ENCODE measurements at places on chromosomes 4 and X. TPM values are rescaled to one million over a fixed set of nuclear protein-coding genes. Genes with fewer than 3 reads are reported as not detected.

RNF113A gene
- total RNA-seq, result 13.3 TPM

CT45A3 gene
- total RNA-seq, result not detected

CXorf51A gene
- total RNA-seq, result not detected

TCEAL6 gene
- total RNA-seq, result not detected

GPC4 gene
- 70.3 TPM for total RNA-seq

CTSO gene
- 40.3 TPM for total RNA-seq

FOXR2 gene
- not detected for total RNA-seq

CT45A10 gene
- not detected for total RNA-seq

CXCL10 gene
- 1.4 TPM for total RNA-seq

TEX13C gene
- total RNA-seq, result not detected

DCHS2 gene
- total RNA-seq, result 0.47 TPM

MCF2 gene
- total RNA-seq, result 0.85 TPM

NPNT gene
- total RNA-seq, result 78.3 TPM

DNA sequence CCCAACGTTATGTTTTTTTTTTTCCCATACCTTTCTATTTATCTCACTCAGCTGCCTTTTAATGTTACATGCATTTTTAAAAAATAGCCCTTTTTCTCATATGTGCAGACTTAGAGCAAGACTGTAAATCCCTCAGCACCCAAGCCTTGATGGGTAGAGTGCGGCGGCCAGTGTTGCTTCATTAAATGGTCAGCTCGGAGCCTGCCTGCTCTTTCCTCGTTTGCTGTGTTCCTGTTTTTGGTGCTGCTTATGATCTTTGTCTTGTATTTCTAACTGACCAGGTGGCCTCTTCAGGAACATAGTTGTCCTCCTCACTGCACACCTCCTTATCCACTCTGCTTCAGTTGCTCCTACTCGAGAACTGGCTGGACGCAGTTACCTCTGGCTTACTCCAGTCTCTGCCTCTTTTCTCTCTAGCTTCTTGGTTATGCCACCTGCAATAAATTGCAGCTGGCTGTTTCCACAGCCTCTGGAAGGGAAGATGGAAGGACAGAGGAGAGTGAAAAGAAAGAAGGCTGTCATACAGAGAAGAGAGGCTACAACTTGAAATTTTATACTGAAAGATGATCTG lies 10.7 kb downstream of the RBPJ start:
- peaks cover 2% of the 10 kb centered on the region for H3K4me1 ChIP-seq
- no peaks in the 10 kb centered on the region for H3K27me3 ChIP-seq
- no peaks in the 10 kb centered on the region for H3K36me3 ChIP-seq

- no peak for DNase-seq
- no peak overlapping the region for H3K27ac ChIP-seq
Observed at GRCh38 chr4:2963966-2964471, 648 bp downstream of the GRK4 start.

GRCh38 chr4:3483471-3483921 lies 20.4 kb downstream of the DOK7 start:
- H3K27me3 ChIP-seq, result no peaks in the 10 kb centered on the region
- no peaks in the 10 kb centered on the region for H3K4me1 ChIP-seq
- DNase-seq, result no peak

- peaks cover 7% of the 10 kb centered on the region for H3K27me3 ChIP-seq
- no peaks in the 10 kb centered on the region for H3K4me1 ChIP-seq
- no peak overlapping the region for H3K4me3 ChIP-seq
- no peak overlapping the region for H3K27ac ChIP-seq
- H3K36me3 ChIP-seq, result no peaks in the 10 kb centered on the region
Observed at GRCh38 chrX:13955095-13955647, 74.5 kb downstream of the GEMIN8 start.

GRCh38 chr4:98482847-98483806 lies 175.3 kb downstream of the TSPAN5 start:
- H3K36me3 ChIP-seq, result no peaks in the 10 kb centered on the region
- no peak overlapping the region for H3K4me3 ChIP-seq
- H3K4me1 ChIP-seq, result no peaks in the 10 kb centered on the region
- H3K27ac ChIP-seq, result no peak overlapping the region
- no peak for DNase-seq

DNA sequence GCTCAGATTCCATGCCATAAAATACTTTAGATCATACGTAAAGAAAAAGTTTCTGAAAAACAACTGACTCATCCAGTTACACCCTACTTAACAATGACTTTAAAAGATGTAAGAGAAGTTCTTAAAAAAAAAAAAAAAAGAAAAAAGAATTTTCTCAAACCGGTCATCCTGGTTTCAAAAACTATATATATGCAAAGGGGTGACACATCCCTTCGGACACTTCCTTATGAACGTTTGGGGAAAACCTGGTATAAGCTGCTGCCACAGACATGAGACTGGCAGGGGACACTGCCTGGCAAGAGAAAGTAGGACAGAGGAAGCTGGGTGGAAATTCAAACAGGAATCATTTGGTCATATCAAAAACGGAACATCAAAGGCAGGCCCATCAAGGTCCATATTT lies 81.2 kb upstream of the PRSS48 start:
- DNase-seq, result no peak
- H3K27me3 ChIP-seq, result no peaks in the 10 kb centered on the region
- H3K27ac ChIP-seq, result no peak overlapping the region
- H3K36me3 ChIP-seq, result no peaks in the 10 kb centered on the region
- no peak overlapping the region for H3K4me3 ChIP-seq

DNA sequence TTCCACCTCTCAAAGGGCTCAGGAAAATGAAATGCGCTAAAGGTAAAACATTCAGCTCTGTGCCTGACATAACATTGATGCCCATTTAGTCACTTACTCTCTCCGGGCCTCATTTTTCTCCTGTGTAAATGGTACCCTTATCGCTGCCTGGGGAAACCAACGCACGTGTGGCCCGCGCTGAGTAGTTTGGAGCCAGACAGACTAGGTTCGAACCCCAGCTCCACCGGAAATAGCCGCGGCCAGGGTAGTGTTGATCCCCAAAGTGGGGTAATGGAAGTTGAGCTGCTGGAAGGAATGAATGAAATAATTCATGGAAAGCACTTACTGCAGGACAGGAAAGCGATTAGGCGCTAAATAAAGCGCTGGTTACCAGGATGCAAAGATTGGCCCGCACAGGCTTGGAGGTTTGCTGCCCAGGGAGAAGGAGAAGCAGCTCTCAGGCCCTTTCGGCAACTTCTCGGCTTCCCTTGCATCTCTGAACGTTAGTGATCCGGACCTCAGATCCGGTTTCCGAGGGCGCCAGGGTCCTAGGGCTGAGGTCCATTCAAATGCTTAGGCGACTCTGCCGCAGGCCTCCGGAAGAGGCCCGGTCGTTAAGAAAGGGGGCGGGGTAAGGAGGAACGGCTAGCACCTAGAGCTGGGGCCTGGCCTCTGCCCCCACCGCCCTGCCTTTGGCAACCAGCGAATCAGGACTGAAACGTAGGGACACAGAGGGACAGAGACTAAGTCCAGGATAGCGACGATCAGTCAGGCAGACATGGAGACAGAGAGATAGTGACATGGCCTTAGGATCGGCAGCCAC lies 13.3 kb downstream of the NKX3-2 start:
- H3K4me3 ChIP-seq, result no peak overlapping the region
- peaks cover 6% of the 10 kb centered on the region for H3K4me1 ChIP-seq
- H3K27ac ChIP-seq, result no peak overlapping the region
- H3K27me3 ChIP-seq, result peaks cover 91% of the 10 kb centered on the region
- no peaks in the 10 kb centered on the region for H3K36me3 ChIP-seq

DNA sequence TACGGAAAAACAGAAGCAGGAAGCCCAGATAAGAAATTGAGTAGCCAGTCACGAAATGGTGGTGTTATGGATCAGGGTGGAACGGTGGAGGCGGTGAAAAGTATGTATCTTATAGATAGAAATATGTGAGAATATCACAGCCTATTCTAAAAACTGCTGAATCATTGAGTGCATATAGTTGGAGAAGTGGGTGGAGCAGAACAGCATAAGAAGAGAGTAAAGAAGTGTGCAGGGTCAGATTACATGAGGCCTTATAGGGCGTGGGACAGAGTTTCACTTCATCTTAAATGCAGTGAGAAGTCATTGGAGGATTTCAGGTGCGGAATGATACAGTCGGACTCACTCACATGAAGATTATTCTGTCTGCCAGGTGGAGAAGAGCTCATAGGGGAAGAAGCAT lies 293.1 kb downstream of the TRIML1 start:
- H3K27me3 ChIP-seq, result no peaks in the 10 kb centered on the region
- no peak overlapping the region for H3K4me3 ChIP-seq
- no peak overlapping the region for H3K27ac ChIP-seq
- no peaks in the 10 kb centered on the region for H3K4me1 ChIP-seq

DNA sequence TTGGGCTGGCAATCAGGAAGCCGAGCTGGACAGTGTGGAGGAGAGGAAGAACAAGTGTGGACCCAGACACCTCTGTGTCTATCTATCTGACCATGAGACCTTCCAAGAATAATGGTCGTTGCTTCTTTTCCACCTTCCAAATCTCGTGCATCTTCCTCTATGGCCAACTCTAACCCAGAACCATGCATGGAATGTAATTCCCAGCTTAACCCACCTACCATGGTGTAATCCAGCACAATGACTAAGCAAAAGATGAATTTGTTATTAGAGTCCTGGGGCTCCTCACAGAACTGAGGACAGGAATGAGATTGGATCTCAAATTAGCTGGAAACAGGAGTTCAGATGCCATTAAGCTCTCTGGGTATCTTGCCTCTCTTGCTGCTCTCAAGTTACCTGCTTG lies 17.4 kb upstream of the TMEM184C start:
- H3K36me3 ChIP-seq, result no peaks in the 10 kb centered on the region
- H3K4me3 ChIP-seq, result no peak overlapping the region
- H3K4me1 ChIP-seq, result peaks cover 4% of the 10 kb centered on the region
- no peak for DNase-seq
- no peak overlapping the region for H3K27ac ChIP-seq
- H3K27me3 ChIP-seq, result no peaks in the 10 kb centered on the region

DNA sequence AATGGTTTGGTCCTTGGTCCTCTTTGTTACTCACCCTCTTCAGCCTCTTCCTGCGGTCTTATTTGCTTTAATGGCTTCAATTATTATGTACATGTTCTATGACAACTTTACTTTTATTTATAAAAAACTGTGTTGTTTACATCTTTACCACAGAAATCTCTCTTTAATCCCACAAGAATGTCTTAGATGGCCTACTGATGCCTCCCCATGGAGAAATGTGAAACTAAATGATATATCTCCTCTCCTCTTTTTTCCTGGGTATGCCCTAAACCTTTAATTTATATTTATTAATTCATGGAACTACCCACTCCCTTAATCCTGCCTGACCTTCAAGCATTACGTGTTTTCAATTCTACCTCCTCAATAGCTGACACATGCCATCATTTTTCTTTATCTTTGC lies 573.2 kb downstream of the CENPC start:
- H3K36me3 ChIP-seq, result no peaks in the 10 kb centered on the region
- DNase-seq, result no peak
- no peak overlapping the region for H3K4me3 ChIP-seq
- H3K27ac ChIP-seq, result no peak overlapping the region

- H3K27ac ChIP-seq, result no peak overlapping the region
- no peaks in the 10 kb centered on the region for H3K27me3 ChIP-seq
- no peak for DNase-seq
- no peak overlapping the region for H3K4me3 ChIP-seq
Observed at GRCh38 chr4:10273030-10273429, 156.4 kb upstream of the WDR1 start.

Data from kidney (tissue), 22 donors.